ENCODE measurements at places on chromosomes 6 and 20. TPM values are rescaled to one million over a fixed set of nuclear protein-coding genes. Genes with fewer than 3 reads are reported as not detected.

EPPIN gene
- not detected for total RNA-seq

SLC23A2 gene
- total RNA-seq = 6.3 TPM

MICB gene
- 1.1 TPM for total RNA-seq

APOM gene
- 2.4 TPM for total RNA-seq

EBF4 gene
- total RNA-seq = 4.9 TPM

EIF6 gene
- 37.4 TPM for total RNA-seq

REM1 gene
- 1.5 TPM for total RNA-seq

RPS6KA2 gene
- total RNA-seq = 77.2 TPM

PABPC1L gene
- 2.4 TPM for total RNA-seq

ASF1A gene
- total RNA-seq = 27.6 TPM

MYLIP gene
- total RNA-seq = 13.5 TPM

SEL1L2 gene
- 1.4 TPM for total RNA-seq

HUS1B gene
- total RNA-seq = not detected

ADRM1 gene
- 70.5 TPM for total RNA-seq

DEF6 gene
- total RNA-seq = 1.0 TPM

TRMT6 gene
- 7.2 TPM for total RNA-seq

HSPA1A gene
- 271 TPM for total RNA-seq

MCM8 gene
- 6.9 TPM for total RNA-seq

MYB gene
- total RNA-seq = 0.08 TPM

OOEP gene
- total RNA-seq = not detected

BTBD9 gene
- total RNA-seq = 16.5 TPM

MLIP gene
- total RNA-seq = 397 TPM

C2 gene
- 9.7 TPM for total RNA-seq

RIMS1 gene
- 0.93 TPM for total RNA-seq

SCUBE3 gene
- total RNA-seq = 8.8 TPM

PNPLA1 gene
- total RNA-seq = not detected

IRF4 gene
- total RNA-seq = 0.22 TPM

ACTL10 gene
- total RNA-seq = 0.22 TPM

WFDC10B gene
- total RNA-seq = not detected

HLA-DPB1 gene
- 34.1 TPM for total RNA-seq

ZNF343 gene
- total RNA-seq = 6.3 TPM

TMEM14A gene
- 10.9 TPM for total RNA-seq

CBLN4 gene
- not detected for total RNA-seq

PAX1 gene
- not detected for total RNA-seq

ZNF165 gene
- 0.55 TPM for total RNA-seq

DSTN gene
- 635 TPM for total RNA-seq

EMILIN3 gene
- 4.2 TPM for total RNA-seq

SLC24A3 gene
- 1.3 TPM for total RNA-seq

CHRNA4 gene
- total RNA-seq = 0.38 TPM

PRSS35 gene
- 0.36 TPM for total RNA-seq

MYCT1 gene
- total RNA-seq = 15.0 TPM

TMEM170B gene
- 4.4 TPM for total RNA-seq

PSORS1C2 gene
- total RNA-seq = not detected

IMPG1 gene
- not detected for total RNA-seq

Data from left ventricle myocardium inferior (tissue), 1 donor.